ENCODE measurements at places on chromosomes 12 and 14. TPM values are rescaled to one million over a fixed set of nuclear protein-coding genes. Genes with fewer than 3 reads are reported as not detected.

GRCh38 chr12:68506619-68507018 is 104.1 kb upstream of the RAP1B start:
- no peak for DNase-seq
- no peak overlapping the region for H3K27ac ChIP-seq
- no peaks in the 10 kb centered on the region for H3K4me1 ChIP-seq
- no peaks in the 10 kb centered on the region for H3K27me3 ChIP-seq

DNA sequence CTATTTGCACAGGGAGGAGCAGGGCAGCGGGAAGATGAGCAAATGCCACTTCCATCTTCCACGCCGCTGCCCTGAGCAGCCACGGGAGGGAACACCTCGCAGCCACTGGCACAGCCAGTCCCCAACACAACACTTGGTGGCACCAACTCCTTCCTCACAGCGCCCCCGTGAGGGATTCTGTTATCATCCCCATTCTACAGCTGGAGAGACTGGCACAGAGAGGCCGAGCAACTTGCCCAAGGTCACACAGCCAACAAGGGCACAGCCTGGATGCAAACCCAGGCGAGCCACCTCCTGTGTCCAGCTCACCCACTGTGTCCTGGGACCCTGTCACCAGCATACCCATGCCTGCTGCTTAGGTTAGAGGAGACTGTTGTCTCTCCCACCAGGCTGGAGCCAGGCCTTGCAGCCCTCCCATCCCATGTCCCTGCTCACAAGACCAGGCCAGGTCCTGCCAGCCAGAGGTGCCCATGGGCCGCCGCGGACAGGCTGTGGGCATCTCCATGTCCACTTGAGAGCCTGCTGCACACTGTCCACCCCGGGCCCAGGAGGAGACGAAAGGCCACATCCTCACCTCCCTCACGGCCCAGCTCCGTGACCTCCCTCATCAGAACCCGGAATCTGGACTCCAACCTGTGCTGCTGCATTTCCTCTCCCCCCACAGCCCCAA is 57.0 kb downstream of the NCOR2 start:
- no peak overlapping the region for H3K4me3 ChIP-seq
- H3K27ac ChIP-seq = peak overlapping the region; percentile 85
- H3K27me3 ChIP-seq = no peaks in the 10 kb centered on the region

DNA sequence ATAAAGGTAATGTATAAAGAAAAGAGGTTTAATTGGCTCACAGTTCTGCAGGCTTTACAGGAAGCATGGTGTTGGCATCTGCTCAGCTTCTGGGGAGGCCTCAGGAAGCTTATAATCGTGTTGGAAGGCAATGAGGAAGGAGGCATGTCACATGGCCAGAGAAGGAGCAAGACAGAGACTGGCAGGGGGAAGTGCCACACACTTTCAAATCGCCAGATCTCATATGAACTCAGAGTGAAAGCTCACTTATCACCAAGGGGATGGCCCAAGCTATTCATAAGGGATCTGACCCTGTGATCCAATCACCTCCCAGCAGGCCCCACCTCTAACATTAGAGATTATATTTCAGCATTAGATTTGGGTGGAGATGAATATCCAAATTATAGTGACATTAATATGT is 26.3 kb downstream of the LDHB start:
- no peak overlapping the region for H3K27ac ChIP-seq
- H3K36me3 ChIP-seq = no peaks in the 10 kb centered on the region
- H3K27me3 ChIP-seq = no peaks in the 10 kb centered on the region
- no peak for DNase-seq
- no peak overlapping the region for H3K4me3 ChIP-seq

GRCh38 chr12:116693286-116694227 is 44.3 kb downstream of the SPRING1 start:
- H3K36me3 ChIP-seq = no peaks in the 10 kb centered on the region
- no peak for DNase-seq
- H3K4me3 ChIP-seq = no peak overlapping the region
- no peaks in the 10 kb centered on the region for H3K4me1 ChIP-seq

DNA sequence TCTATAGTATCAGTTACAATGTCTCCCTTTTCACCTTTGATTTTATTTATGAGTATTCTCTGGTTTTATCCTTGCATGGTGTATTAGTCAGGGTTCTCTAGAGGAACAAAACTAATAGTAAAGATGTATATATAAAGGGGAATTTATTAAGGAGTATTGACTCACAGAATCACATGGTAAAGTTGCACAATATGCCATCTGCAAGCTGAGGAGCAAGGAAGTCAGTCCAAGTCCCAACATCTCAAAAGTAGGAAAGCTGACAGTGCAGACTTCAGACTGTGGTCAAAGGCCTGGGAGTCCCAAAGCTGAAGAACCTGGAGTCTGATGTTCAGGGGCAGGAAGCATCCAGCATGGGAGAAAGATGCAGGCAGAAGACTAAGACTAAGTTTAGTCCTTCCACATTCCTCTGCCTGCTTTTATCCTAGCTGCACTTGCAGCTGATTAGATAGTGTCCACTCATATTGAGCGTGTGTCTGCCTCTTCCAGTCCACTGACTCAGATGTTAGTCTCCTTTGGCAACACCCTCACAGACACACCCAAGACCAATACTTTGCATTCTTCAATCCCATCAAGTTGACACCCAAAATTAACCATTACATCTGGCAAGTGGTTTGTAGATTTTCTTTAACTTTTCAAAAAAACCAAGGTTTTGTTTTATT is 308.0 kb upstream of the LMO3 start:
- no peak overlapping the region for H3K27ac ChIP-seq
- H3K4me1 ChIP-seq = no peaks in the 10 kb centered on the region
- H3K4me3 ChIP-seq = no peak overlapping the region
- no peak for DNase-seq

GRCh38 chr14:67952381-67952780 is 132.8 kb downstream of the RAD51B start:
- no peaks in the 10 kb centered on the region for H3K27me3 ChIP-seq
- no peaks in the 10 kb centered on the region for H3K36me3 ChIP-seq
- H3K4me3 ChIP-seq = no peak overlapping the region
- peak overlapping the region; percentile 56 for H3K27ac ChIP-seq

MIS18BP1 gene
- 21.2 TPM for total RNA-seq

DNA sequence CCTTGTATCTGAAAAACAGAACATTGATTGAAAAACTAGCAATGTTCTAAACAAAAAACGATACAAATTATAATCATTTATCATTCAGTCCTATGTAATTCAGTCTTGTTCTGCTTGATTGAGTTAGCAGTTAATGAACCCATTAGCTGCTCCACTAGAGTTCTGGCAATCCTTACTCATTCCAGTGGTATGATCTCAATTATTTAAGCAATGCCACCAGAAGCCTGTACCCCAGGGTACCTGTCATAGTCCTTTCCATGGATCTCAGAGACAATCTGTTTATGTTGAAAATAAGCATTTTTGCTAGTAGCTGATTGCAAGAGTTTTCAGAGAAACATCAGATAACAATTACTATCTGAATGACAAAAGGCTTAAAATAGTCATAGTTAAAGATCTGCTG is 115.9 kb downstream of the UNC79 start:
- no peaks in the 10 kb centered on the region for H3K4me1 ChIP-seq
- no peaks in the 10 kb centered on the region for H3K36me3 ChIP-seq
- H3K27ac ChIP-seq = no peak overlapping the region
- no peaks in the 10 kb centered on the region for H3K27me3 ChIP-seq

- H3K27ac ChIP-seq = no peak overlapping the region
- H3K4me3 ChIP-seq = no peak overlapping the region
- no peaks in the 10 kb centered on the region for H3K4me1 ChIP-seq
- H3K36me3 ChIP-seq = no peaks in the 10 kb centered on the region
Measured at GRCh38 chr12:95129115-95129514, 55.7 kb upstream of the NR2C1 start.

DNA sequence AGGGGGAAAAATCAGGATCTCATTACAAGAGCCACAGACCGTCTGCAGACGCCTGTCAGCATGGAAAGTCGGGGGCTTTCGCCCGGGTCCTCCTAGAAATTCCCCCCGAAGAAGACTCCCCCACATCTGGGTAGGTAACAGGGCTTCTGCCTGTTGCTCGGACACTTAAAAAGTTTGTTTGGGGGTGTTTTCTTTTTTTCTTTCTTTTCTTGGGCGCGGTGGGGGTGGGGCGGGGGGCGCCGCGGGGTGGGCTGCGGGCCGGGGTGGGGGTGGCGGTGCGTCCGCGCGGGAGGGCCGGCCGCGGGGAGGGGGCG is 358 bp downstream of the ELK3 start:
- no peak for DNase-seq
- peak overlapping the region; percentile 82 for H3K4me3 ChIP-seq
- peak overlapping the region; percentile 89 for H3K27ac ChIP-seq
- peaks cover 12% of the 10 kb centered on the region for H3K4me1 ChIP-seq

DNA sequence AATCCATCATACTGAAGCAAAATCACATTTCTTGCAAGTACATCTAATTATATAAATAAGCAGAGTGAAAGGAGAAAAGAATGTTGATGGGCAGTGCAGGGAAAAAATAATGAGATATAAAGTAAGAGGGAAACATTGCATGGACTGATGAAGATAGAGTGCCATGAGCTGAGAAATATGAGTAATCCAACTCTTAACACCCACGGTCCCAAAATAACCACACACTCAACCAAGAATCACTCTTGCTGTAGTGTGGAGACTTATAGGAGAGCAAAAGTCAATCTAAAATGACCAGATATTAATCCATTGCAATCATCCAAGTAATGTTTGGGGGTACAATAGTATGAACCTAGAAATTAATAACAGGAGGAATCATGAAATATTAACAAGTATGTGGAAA is 40.2 kb downstream of the MYF5 start:
- H3K4me1 ChIP-seq = no peaks in the 10 kb centered on the region
- no peaks in the 10 kb centered on the region for H3K36me3 ChIP-seq
- H3K4me3 ChIP-seq = no peak overlapping the region
- no peak overlapping the region for H3K27ac ChIP-seq
- DNase-seq = no peak

DNA sequence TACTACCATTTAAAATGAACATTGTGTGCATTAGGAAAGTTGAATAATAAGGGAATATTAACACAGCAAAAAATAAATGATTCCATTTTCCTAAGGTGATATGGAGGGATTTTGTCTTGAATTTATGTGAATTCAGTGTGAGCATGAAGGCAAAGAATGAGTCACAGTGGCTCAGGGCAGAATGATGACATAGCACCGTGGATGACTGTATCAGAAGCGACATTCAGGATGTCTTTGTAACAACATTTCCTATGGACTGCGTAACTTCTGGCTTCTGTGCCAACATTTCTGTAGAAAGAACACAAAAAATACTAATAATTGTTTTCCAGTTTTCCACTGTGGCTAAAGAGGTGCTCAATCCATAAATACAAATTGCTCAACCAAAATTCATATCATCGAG is 54.6 kb downstream of the TTC8 start:
- H3K4me1 ChIP-seq = no peaks in the 10 kb centered on the region
- DNase-seq = no peak
- H3K27me3 ChIP-seq = no peaks in the 10 kb centered on the region
- H3K36me3 ChIP-seq = no peaks in the 10 kb centered on the region
- H3K27ac ChIP-seq = no peak overlapping the region
- no peak overlapping the region for H3K4me3 ChIP-seq

DNA sequence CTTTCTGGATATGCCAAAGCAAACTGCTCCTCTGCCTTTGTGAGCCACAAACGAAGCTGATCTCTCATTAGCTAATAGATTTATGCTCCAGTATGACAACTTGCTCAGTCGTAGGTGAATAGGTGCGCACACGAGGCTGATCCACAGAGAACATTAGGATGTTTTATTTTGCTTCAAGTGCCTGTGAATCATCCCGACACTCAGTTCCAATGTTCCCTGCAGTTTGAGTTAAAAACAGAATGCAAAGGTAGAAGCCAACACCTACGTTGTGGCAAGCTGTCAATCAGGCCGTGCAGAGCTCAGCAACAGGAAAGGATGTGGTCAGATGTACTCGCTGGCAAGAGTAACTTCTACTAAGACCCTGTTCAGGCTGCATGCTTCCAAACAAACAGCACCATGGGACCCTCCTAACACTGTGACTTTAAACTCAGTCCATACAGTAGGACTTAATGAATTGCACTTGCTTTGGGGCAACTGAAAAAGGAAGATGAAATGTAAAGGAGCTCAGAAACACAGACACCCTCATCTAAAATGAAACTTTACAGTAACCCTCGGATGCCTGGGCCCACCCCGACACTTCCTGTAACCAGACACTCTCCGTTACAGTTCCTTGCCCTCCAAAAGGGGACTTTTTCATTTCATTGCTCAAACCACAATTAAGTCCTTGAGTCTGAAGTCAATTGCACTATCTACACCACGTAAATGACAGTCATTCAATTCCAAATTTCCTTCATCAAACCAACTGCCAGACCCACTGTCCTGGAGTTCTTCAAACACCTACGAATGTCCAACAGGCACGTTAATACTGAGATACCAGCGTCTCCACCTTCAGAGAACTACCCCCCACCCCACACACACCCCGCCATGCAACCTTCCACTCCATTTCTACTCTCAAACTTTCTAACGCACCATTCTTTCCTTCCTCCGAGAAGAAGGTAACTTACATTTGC is 1.6 kb downstream of the CCDC88C start:
- DNase-seq = no peak
- H3K36me3 ChIP-seq = no peaks in the 10 kb centered on the region
- no peaks in the 10 kb centered on the region for H3K27me3 ChIP-seq
- no peaks in the 10 kb centered on the region for H3K4me1 ChIP-seq
- no peak overlapping the region for H3K4me3 ChIP-seq

- DNase-seq = no peak
- H3K27ac ChIP-seq = no peak overlapping the region
- H3K36me3 ChIP-seq = no peaks in the 10 kb centered on the region
- H3K27me3 ChIP-seq = no peaks in the 10 kb centered on the region
- H3K4me1 ChIP-seq = no peaks in the 10 kb centered on the region
Measured at GRCh38 chr14:71589609-71590008, 342.6 kb upstream of the RGS6 start.

DNA sequence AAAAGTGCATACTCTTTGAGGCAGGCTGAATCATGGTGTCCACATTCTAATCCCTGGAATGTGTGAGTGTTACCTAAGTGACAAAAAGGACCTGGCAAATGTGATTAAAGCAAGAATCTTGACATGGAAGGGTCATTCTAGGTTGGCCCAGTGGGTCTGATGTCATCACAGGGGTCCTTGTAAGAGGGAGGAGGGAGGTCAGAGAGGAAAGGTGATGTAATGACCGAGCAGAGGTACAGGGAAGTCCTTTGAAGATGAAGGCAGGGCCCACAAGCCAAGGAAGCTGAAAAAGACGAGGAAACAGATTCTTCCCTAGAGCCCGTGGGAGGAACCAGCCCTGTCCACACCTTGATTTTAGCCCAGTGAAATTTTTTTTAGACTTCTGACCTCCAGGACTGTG is 60.1 kb downstream of the MAP1LC3B2 start:
- H3K27me3 ChIP-seq = no peaks in the 10 kb centered on the region
- no peaks in the 10 kb centered on the region for H3K4me1 ChIP-seq
- H3K36me3 ChIP-seq = no peaks in the 10 kb centered on the region
- no peak overlapping the region for H3K27ac ChIP-seq

ASB2 gene
- 84.1 TPM for total RNA-seq

DNA sequence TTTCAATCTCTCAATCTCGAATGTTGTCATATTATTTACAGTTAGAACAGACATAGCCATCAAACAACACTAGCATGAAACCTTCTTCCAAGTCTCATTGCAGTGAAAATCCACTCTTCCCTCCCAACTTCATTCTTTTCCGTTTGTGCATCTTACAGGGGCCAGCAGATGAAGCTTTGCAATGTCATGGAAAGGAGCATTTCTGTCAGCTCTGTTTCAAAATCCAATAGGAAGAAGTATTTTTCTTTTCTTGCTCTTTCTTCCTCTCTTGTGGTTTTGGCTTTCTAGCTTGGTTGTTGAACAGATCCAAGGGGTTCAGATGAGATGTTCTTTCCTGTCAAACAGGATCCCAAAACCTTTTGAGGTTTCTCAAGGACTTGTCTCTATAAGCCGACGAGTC is 416.6 kb downstream of the AEBP2 start:
- peak overlapping the region; percentile 52 for H3K27ac ChIP-seq
- H3K36me3 ChIP-seq = no peaks in the 10 kb centered on the region
- H3K27me3 ChIP-seq = no peaks in the 10 kb centered on the region
- DNase-seq = no peak
- no peak overlapping the region for H3K4me3 ChIP-seq

All from uterus (tissue), 4 donors.